ENCODE measurements at places on chromosomes 2 and 18. TPM values are rescaled to one million over a fixed set of nuclear protein-coding genes. Genes with fewer than 3 reads are reported as not detected.

DNA sequence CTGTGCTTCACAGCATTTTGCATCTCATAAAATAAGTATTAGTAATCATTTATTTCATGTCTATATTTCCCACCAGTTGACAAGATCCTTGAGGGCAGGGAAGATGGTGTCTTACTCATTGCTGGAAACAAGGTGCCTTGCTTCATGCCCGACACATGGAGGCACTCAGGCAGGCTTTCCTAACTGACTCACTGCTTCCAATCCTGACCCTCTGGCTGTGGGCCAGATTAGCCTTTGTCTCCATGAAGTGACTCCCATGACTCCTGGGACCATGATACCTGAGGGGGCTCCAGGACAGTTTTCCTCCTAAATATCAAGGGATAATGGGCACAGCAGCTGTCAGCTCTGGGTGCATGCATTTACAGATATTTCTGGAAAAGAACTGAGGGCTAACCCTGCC lies 275.1 kb downstream of the AGPS start:
- no peak for DNase-seq

GRCh38 chr18:69840445-69840844 lies 107.2 kb downstream of the CD226 start:
- DNase-seq: no peak

The FOXI3 gene
- total RNA-seq: not detected

DNA sequence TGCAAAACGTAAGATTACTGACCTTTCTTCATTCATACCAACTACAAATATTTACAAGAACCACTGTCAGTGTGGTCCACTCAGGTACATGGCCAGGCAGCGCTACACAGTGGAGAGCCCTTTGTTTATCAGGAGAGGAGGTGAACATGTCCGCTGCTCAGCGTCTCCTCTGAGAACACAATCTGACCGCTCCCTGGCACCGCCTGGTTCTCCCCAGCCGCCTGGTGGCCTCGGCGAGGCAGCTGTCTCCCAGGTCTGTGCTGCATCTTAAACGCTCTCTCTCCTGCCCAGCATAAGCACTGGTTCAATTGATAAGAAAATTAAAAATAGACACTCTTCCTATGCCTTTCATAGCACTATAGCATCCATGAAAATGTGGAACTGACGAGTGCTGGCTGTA lies 146.8 kb upstream of the PXDN start:
- peak; percentile 38 for DNase-seq

The CIDEA gene
- not detected for total RNA-seq

DNA sequence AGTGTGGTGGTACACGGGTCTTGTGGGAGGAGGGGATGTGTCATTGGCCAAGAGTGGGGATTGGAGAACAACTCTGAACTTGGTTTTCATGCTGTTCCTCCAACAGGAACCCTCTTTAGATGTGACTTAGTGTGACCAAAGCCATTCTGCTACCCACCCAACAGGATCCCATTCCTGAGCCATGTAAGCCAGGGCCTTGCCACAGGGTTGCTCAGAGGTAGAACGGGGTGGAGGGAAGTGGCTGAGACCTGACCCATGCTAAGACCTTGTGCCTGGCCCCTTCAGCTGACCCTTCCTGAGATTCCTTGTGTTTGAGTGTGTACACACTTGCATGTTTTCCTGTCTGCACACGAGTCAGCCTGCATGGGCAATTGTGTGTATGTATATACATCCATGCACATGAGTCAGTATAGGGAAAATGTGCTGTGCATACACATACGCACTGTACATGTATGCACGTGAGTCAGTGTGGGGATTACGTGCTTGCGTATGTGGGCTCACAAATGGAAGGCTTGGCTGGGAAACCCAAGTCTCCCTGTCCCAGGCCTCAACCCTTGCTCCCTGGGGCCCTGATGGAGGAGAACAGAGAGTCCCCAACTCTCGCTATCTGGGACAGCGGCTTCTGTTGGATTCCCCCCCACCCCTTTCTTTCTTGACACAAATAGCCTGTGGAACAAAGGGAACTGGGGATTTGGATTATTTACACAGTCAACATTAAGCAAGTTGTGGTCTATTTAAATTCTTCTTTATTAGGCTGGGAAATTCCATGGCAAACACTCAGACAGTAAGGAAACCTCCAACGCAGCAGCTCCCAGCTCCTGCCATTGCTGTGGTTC lies 339.8 kb downstream of the DYSF start:
- DNase-seq: no peak

- DNase-seq: no peak
Observed at GRCh38 chr2:11559786-11560155, 25.9 kb downstream of the GREB1 start.

DNA sequence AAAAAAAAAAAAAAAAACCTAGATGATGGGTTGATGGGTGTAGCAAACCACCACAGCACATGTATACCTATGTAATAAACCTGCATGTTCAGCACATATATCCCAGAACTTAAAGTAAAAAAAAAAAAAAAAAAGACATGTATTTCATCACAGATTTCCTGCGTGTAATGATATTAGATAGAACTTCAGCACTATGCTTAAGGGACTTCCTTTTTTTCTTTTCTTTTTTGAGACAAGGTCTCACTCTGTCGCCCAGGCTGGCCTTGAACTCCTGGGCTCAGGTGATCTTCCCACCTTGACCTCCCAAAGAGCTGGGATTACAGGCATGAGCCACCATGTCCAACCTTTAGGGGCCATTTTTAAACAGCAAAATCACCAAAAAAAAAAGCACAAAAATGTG lies 42.0 kb downstream of the NEURL3 start:
- no peak for DNase-seq

- no peak for DNase-seq
Observed at GRCh38 chr2:3959372-3959771, 256.0 kb downstream of the DCDC2C start.

DNA sequence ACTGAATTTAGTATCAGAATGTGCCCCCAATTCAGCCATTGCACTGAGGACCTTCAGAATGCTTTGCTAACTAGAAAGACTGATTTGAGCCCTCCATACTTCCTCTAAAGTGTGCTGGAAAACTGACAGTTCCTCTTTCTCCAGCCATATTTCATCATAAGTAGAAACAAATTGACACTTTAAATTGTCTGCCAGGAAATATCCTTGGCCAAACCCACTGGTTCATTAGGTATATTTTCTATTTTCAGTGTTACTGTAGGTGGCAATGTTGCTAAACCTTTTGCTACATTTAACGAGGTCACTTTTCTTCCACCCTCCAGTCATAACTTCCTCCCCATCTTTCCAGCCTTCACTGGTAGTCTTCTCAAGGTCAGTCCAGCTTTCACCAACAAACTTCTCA lies 21.5 kb downstream of the SP5 start:
- no peak for DNase-seq

GRCh38 chr2:33073018-33073417 lies 126.3 kb downstream of the LTBP1 start:
- no peak for DNase-seq

- DNase-seq: peak; percentile 80
Observed at GRCh38 chr2:46909150-46909549, 6.5 kb downstream of the MCFD2 start.

DNA sequence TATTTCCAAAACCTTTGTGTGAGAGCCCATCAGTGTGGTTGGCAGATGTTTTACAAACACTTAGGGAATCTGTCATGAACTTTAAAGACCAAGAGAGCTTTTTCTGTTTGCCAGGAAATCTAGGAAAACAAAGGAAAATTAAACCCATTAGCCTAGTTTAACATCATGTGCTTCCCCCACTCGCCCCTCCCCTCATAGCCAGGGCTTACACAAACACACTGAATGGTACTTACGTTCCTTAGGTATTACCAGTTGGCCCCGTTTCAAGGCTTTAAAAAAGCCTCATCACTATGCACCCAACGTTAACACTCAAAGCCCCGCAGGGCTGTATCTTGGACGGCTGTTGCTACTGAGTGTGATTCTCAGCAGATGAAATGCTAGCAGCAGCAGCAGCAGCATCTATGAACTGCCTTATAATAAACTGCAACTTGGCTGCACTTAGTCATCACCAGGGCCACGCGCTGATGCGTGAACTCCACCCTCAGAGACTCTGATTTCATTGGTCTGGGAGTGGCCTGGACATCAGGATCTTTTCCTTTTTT lies 20.1 kb upstream of the TTC39C start:
- peak; percentile 92 for DNase-seq

The LYPD1 gene
- total RNA-seq: 1.9 TPM

DNA sequence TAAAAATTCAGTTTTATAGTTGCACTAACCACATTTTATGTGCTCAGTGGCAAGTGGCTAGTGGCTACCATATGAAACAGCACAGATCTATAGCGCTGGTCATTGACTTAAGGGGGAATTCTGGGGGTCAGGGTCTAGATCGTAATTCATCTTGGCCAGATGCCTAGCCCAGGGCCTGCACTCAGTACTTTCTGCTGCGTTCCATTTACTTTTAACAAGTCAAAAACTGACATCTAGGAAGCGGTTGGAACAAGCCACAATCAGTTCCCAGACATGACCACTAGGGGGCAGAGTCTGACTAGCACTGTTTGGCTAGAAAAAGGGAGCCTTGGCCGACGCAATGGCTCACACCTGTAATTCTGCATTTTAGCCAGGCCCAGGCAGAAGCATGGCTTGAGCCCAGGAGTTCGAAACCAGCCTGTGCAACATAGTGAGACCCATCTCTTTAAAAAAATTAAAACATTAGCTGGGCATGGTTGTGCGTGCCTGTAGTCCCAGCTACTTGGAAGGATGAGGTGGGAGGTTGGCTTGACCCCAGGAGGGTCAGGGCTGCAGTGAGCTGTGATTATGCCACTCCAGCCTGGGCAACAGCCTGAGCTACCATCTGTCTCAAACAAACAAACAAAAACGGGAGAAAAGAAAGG lies 9.0 kb upstream of the TMBIM1 start:
- peak; percentile 90 for DNase-seq

The ABCG5 gene
- total RNA-seq: not detected

DNA sequence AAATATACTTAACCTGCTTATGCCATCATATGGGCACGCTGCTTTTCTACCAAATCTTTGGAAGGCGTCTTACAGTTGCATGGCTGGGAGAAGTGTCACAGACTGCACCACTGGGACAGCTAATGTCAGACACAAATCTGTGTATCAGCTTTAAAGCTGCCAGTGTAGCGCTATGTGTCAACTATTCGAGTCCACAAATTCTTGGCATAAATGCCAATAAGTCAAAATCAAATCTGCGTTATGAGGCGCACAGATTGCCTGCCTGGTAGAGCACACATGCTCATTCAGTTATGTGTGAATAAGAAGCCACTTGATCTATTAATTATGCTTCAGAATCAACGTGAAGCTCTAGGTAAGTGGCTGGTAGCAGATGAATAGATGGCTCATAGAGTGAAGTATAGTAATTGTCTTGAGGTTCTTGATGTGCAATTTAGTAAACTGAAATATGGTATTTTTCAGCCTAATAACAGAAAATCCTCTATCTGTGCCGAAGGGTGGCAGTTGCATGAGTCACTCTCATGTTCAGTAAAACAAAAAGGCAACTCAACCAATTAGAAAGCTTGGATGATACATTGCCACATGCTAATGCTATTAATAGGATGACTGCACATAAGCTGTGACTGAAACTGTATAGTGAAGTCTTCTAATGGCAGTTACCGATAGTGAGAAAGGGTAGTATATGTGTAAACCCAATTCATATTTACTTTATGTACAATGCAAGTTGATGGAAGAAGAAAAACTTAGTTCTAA lies 52.0 kb downstream of the DCC start:
- DNase-seq: no peak

- DNase-seq: no peak
Observed at GRCh38 chr18:44957025-44957424, 276.3 kb downstream of the SETBP1 start.

DNA sequence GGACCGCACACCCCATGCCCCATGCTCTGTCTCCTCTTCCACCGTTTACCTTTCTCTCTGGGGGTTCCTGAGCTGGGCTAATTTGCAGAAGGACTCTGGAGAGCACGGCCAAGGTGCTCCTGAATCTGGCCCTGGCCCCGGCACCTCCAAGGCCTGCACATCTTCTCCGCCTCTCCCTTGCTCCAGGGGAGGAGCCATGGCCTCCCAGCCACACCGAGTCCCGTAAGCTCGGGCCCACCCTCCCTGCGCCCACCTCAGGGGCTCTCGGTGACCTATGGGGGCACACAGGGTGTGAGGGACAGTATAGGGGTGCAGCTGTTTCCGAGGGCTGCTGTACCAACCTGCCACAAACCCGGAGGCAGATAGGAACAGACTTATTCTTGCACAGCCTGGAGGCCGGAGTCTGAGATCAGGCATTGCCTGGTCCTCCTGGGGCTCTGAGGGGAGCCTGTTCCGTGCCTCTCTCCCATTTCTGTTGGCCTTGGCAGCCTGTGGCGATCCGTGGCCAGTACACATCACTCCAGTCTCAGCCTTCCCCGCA lies 127.3 kb upstream of the GPC1 start:
- no peak for DNase-seq

DNA sequence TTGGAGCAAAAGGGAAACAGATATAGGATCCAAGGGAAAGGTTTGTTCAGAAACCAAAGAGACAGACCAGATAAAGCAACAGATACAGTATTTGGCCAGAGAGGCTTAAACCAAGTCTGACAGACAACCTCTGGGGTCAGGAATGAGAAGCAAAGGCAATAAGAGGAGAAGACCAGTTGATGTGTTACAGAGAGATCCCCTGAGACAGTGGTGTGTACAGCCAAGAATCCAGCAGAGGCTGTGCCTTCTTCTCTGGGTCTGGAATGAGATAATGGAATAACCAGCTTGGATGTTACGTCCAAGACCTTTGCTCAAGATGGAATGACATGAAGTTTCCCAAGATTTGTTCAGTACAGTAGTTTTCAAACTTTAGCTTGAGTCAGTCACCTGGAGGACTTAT lies 61.1 kb downstream of the MDH1 start:
- DNase-seq: no peak

DNA sequence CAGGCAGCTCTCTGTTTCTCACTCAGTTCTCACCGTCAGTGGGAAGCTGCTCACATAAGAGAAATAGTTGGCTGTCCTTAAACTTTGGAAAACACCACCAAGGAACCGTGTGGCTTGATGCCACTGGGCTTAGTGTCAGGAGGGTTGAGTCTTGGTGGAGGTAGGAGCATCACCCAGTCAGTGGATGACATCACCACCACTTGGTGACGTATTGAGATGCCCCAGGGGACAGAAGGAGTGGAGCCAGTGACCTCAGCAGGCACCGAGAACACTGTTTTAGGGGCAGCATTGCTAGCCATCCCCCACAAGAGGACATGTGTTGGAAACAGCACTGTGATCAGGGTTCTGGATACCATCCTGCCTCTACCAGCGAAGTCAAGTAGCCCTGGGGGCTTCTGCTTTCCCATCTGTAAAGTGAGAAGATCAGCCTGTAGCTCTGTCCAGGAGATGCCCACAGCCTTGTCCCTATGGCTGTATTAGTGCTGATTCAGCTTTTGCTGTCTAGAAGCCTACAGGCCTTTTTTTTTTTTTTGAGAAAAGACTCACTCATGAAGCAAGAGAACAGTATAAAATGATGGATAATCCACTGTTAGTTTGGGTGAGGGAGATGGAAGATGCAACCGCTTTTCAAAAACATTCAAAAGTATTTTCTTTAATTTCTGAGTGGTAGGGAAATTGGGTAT lies 66.2 kb downstream of the TSN start:
- DNase-seq: no peak

DNA sequence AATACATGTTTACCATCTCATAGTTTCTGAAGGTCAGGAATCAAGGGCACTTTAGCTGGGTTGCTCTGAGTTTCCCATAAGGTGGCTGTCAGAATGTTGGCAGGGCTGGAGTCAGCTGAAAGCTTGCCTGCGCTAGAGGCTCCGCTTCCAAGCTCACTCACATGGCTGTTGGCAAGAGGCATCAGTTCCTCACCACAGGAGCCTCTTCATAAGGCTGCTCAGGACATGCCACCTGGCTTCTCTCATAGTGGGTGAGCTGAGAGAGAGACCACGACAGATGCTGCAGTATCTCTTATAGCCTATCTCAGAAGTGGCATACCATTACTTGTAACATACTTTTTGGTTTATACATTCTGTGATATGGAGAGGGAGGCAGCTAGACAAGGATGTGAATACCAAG lies 7.2 kb downstream of the HADHB start:
- DNase-seq: no peak

Measured in thyroid gland (tissue), 4 donors.